ENCODE measurements at places on chromosomes 3 and 15.

DNA sequence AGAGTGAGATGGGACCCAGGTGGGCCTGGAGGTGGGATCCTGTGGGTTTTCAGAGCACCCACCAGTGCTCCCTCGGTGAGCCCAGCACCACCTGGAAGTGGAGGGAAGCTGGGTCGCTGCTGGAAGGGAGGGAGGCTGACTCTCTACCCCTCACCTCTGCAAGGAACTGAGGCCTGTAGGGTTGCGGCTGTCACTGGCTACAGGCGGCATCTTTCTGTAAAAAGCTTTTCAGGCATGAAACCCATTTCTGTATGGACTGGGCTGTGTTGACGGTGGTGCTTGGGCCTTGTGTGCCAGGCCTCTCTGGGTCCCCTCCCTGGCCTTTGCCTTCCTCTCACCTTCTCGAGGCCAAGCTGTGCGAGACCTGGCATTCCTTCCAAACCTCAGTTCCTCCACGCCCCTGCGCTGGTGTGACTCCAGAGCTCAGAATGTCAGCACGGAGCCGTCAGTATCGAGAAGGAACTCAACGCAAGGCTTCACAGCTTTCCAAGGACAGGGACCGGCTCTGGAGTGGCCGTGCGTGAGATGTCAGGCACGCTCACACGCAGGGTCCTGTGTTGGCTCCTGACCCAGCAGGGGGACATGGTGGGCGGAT is 16.6 kb downstream of the ABTB1 start:
- DNase-seq: no peak

GRCh38 chr3:18057471-18058091 is 315.1 kb upstream of the TBC1D5 start:
- no peak for DNase-seq

DNA sequence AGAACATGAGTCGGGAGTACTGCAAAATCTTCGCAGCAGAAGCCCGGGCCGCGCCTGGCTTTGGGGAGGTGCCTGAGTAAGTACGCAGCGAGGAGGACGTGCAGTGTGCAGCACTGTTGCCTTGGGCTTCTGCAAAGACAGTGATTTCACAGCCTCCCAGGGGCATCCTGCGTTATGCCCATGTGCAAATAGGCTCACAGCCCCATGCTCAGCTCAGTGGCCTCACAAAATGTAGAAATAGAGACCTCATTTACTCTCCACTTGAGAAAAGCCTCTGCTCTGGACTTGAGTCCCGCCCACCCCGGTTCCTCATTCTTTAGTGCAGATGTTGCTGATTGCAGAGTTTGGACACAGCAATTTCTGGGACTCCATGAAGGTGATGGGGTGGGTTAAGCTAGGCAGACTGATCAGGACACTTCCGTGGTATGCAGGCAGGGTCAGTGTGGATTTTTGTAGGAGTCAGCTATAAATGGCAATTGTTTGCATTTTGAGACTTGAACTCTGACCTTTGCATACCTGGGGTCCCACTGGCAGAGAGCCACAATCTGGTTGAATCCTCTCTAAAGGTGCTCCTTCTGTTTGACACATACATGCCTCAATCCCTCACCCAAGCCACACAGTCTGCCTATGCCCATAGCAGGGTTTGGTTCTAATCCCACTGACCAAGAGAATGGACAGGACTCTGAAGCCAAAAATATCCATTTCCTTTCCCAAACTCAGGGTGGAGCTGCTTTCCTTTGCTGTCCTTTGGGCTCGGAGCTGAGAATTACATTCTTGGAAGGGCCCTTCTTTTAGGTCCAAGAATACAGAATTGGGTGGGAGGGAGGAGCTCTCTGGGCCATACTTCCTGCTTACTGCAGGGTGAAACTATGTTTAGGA is 20.7 kb upstream of the SLC28A1 start:
- DNase-seq: no peak

DNA sequence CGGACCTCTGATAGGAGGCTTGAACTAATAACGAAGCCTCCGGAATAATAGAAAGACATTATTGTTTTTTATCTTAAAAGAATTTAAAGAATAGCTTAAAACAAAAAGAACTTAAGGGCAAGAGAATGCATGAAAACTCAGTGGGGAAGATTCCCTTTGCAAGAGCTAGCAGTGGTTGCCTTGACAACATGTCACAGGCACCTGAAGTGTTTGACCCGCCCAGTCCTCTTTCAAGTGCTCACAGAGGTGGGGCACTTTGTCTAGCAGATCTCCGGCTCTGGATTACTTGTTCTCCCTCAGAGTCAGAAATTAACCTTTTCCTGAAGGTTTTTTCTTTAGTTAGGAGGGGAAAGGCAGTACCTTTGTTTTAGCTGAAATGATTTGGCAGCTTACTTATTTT is 37.8 kb downstream of the LARS2 start:
- no peak for DNase-seq

DNA sequence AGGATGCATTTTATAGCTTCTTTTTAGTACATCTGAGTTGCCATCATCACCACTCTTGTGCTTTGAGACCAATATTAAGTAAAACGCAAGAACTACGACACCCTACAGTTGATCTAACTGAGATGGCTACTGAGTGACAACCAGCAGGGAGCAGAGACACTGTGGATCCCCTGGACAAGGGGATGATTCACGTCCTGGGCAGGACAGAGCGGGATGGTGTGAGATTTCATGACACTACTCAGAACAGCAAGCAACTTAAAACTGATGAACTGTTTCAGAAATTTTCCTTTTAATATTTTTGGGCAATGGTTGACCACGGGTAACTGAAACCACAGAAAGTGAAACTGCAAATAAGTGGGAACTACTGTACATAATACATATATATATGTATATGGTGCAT is 299.2 kb downstream of the ADAMTS17 start:
- no peak for DNase-seq

DNA sequence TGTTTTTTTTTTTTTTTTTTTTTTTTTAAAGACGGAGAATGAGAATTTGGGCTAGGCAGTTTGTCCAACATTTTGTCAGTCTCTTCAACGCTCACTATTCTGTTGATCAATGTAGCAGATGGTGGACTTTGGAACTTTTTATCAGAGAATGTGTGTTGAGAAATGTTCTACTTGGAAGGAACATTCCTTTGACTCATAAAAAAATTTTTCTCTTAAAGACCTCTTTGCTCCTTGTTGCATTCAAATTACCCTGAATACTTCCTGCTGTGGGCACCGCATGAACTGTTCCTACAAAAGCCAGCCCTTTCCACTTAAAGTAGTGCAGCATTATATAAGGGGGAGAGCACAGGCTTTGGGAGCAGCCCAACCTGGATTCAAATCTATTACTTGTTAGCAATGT is 182.9 kb downstream of the AKAP13 start:
- DNase-seq: no peak

DNA sequence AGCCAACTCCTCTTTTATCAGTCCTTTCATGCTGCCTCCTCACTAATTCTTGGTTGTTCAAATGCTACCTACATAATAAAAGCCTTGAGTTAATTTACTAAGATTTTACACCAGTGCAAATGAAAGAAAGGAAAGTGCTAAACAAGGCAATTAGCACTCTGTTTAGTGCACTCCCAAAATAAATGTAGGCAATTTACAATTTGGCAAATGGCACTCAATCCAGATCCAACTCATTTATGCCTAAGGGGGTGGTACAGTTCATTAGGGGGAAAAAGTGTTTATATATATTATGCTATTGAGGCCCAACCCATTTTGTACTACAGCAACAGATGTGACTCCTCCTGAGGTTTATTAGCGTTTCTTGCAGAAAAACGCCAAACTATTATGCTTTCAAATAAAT is 370.1 kb downstream of the NR2F2 start:
- DNase-seq: no peak

DNA sequence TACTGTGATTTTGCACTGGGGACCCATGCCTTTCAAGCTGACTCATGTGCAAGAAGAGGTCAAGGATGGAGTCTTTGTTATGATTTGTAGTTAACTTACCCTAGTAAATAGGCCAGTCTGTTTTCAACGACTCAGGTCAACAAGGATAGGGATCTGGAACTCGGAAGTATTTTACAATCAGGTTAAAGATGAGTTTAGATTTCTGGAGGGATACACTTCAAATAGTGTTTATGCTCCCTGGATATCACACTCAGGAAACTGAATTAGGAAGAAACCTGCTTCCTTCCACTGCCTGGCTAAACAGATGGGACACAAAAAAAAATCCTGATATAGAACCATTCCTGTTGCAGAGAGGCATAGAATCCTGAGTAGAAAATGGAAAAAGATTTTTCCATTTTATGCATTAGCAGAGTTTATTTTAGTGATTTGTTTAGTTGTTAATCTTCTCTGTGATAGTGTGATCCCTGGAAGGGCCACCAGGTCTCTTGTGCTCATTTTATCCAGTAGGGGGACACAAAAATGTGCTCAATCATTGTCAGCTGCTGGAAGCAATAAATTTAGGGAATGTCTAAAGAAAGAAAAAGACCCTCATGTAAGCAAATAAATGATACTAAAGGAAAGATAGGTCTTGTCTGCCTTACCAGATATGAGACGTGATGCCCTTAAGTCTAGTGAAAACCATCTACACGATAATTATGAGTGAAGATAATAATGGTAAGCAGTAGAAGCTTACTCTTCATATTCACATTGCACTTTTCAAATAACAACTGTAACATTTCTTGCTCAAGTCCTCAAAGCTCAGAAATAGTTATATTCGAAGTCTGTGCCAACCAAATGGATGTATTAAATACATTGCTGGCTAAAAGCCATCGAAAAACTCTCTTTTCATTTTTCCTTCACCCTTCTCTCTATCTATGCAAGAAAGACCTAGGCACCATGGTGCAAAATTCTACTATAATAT is 452.1 kb upstream of the KCNMB2 start:
- DNase-seq: no peak

DNA sequence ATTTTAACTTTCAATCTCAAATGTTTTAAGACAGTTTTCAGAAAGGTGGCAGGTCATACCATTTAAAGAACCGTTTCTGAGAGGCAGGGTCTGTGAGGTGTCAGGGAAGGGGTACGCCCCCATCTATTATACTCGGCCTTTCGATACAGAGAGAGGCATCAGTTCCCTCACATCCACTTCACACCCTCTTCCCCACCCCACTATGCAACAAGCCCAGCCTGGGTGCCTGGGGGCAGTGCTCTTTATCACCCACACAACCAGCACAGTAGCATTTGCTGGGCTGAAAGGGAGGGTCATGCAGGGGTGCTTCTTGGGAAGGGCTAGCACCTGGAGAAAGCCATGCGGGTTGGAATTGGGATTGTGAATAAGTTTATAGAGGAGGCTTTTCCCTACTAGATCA is 56.0 kb upstream of the KCNMB2 start:
- no peak for DNase-seq

DNA sequence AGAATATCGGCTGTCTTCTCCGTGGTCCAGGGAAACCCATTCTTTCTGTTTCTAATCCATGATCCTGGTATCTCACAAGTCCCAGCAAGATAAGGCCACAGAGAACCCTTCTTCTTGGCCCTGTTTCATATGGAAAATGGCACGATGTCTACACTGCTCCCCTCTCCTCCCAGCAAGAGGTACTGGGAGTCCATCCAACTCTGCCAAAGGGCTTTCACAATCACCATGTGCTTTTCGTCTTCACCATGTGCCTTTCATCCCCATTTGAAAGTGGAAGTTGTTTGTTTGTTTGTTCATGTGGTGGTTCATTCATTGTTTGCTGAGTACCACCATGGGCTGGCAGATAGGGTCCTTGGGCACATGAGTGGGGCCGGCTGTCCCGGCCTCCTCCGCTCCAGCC is 5.5 kb downstream of the ITIH3 start:
- no peak for DNase-seq

GRCh38 chr3:97699889-97700288 is 64.7 kb upstream of the ARL6 start:
- no peak for DNase-seq

DNA sequence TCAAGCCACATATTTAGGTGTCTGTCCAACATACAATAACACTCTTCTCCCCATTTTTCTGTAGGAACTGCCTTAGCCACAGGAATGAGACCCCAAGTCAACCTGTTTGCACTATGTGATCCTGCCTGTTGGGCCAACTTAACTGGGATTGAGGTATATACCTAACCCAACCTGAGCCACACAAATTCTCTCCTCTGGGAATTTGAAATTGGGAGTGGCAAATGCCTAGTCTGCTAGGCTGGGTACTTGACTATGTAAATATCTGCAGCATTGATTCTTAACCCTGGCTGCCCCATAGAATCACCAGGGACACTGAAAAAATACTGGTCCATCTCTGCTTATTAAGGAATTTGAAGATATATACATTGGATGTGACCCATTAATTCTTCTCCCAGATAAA is 35.2 kb upstream of the TNIK start:
- DNase-seq: no peak

DNA sequence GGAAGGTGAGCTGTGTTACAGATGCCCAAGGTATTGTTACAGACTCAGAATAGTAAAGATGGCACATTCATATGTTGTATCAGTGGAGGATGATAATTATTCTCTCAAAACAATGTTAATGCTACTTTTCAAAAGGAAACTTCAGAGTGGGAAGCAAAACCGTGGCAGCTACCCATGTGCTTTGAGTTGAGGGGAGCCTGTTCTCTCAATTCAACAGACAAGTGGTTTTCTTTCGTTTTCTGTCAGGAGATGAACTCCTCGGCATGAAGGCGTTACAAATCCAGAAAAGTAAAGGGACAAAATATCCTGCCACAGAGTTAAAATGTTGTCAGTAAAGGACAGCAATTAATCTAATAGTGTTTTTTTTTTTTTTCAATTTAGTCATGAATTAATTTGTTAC is 629.4 kb upstream of the GBE1 start:
- no peak for DNase-seq

DNA sequence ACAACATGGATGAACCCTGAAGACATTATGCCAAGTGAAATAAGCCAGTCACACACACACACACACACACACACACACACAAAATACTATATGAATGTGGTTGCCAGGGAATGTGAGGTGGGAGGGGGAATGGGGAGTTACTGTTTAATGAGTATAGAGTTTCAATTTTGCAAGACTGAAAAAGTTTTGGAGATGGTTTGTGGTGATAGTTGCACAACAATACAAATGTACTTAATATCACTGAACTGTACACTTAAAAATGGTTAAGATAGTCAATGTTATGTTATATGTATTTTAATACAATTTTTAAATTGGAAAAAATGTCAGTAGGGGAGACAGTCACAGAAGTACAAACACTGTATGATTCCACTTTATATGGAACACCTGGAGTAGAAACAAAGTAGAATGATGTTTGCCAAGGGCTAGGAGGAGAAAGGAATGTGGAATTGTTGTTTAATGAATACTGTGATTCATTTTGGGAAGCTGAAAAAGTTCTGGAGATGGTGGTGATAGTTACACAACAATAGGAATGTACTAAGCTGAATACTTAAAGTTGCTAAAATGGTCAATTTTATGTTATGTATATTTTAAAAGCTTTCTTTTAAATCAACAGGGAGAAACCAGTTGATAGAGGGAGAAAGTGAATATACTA is 76.6 kb downstream of the RPL39L start:
- DNase-seq: no peak

GRCh38 chr3:128076483-128077201 is 24.4 kb downstream of the SEC61A1 start:
- DNase-seq: no peak

- DNase-seq: no peak
Measured at GRCh38 chr3:150073513-150073912, 102.8 kb upstream of the PFN2 start.

- no peak for DNase-seq
Measured at GRCh38 chr3:52609316-52609815, 73.0 kb downstream of the UQCC5 start.

- no peak for DNase-seq
Measured at GRCh38 chr3:113247675-113248458, 36.5 kb downstream of the BOC start.

GRCh38 chr3:117798221-117798620 is 1088.6 kb downstream of the TUSC7 start:
- no peak for DNase-seq
